ENCODE measurements at places on chromosomes 7 and 10.

DNA sequence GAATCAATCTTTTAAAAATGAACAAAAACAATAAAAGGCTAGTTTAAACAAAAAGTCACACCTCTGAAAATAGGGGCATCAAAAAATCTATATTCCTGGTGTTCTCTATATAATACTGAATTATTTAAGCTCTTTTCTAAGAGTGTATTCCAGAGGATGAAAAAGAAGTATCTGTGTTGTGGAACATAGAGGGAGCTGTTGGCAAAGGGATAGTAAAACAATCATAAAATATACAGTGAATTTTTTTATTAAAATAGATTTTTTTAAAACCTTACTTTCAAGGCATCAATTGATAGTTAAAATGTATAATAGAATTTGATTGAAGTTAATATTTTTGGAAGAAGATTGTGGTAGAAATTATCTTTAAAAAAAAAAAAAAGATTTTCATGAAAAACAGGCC lies 1409.1 kb upstream of the CELF2 start:
- DNase-seq = no peak

GRCh38 chr10:123704812-123705211 lies 38.7 kb downstream of the GPR26 start:
- DNase-seq = no peak

GRCh38 chr10:128051548-128051947 lies 74.7 kb downstream of the MKI67 start:
- no peak for DNase-seq

GRCh38 chr10:75286901-75287300 lies 51.1 kb upstream of the COMTD1 start:
- no peak for DNase-seq

GRCh38 chr7:42736931-42737330 lies 174.9 kb downstream of the C7orf25 start:
- no peak for DNase-seq

DNA sequence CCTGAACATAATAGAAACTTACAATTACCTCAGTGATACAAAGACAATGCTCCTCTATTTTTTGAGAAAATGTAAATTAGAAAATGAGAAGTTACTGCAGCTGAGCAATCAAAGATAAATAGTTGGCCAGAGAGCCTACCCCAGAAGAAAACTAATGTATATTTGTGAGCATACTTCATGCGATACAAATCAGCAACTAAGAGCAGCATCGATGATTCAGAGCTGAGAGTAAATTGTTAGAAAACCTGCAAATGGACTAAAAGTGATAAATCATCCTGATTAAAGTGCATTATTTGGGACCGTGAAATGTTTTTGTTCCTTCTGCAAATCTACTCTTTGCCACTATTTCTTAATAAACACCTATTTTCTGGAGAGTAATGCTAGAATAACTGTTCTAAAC lies 285.7 kb downstream of the PPP1R3A start:
- DNase-seq = no peak

DNA sequence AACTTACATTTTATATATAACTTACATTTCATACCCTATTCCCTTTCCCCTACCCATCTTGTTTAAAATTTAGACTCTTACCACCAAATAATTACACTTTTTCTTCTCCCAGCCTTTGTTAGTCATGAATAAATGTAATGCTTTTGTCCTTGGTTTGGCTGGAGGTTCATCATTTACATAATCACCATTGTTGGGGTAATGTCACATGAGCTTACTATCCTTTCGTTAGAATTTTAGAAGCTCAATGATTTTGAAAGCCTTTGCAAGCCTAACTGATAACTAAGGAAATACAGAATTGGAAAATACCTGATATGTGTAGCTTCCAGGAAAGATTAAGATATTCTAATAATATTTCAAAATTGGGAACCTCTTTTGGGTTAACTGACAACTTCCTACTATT lies 171.7 kb downstream of the PLXDC2 start:
- DNase-seq = no peak

DNA sequence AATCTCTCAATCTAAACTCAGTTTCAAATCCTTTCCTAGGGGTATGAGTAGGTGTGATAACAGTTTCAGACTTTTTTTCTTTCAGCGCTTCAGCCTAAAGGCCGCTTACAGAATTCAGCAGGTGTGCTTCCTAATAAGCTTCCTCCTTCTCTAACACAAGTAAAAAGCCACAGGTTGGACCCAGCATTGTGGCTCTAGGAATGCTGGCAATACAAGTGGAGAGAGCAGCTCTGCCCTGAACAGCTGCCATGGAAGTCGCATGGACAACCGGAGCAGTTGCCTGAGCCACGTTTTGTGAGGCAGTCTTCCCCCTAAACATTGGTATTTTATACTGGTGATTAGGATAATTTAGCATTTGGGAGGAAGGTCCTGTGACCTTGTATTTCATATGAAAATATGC lies 83.5 kb downstream of the ST7 start:
- DNase-seq = no peak

- DNase-seq = no peak
Observed at GRCh38 chr7:78055001-78055573, 256.5 kb downstream of the PHTF2 start.

DNA sequence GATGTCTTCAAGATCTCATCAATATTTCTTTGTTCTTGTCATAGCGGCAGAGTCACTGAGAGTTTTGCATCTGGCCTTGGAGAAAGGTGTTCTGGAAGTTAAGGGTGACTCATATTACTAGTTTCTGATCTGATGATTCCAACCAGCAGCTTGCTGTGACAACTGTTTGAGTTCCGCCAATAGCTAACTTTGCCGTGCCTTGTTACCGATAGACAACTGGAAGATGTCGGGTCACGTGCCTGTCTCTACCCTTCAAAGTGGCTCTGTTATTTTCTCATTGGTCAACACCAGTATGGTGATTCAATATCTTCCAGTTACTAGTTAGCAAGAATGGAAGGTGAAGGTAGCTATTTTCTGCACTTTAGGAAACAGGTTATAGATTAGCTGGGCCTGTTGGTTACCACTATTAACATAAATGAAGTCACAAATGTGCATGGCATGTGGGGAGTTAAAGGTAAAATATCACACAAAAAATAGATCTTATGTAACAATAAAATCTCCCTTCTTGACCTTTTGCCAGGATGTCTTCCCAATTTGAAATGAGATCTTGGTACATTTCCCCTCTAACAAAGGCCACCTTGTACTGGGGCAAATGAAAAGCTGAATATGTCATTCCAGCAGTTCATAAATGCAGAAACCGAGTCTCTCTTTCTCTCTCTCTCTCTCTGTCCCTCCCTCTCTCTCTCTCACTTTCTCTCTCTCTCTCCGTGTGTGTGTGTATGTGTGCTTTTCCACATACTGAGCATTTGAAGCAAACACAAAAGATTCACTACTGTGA lies 2.6 kb upstream of the MGAM2 start:
- no peak for DNase-seq

DNA sequence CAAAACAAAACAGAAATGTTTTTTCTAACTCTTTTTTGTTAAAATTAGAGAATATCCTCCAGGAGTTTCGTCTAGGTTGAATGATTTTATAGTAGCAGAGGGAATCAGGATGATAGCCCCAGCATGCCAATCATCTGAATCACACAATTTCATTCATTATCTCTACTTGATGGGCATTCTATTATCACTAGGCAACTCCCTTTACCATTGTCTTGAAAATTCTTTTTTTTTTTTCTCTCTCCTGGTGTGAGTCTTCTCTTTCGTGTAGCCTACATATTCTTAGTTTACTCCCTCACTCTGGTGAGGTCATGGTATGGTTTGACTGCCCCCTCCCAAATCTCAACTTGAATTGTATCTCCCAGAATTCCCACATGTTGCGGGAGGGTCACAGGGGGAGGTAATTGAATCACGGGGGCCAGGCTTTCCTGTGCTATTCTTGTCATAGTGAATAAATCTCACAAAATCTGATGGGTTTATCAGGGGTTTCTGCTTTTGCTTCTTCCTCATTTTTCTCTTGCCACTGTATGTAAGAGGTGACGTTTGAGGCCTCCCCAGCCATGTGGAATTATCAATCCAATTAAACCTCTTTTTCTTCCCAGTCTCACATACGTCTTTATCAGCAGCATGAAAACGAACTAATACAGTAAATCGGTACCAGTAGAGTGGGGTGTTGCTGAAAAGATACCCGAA lies 105.0 kb downstream of the OTUD1 start:
- peak; percentile 6 for DNase-seq

DNA sequence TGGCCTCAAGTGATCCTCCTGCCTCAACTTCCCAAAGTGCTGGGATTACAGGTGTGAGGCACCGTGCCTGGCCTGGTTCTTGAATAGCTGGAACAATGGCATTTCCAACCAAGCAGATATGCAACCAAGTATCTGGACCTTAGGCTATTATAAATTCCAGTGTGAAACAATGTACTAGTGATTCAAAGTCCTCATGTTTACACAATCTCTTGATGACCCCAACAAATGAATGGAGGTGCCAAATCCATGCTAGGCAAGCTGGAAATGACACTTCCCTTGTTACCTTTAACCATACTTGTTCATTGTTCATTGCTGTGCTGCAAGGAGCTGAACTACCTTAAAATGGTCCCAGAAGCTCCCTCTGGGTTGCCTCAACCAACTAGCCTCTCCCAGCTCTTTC lies 282.2 kb upstream of the KLF14 start:
- no peak for DNase-seq

DNA sequence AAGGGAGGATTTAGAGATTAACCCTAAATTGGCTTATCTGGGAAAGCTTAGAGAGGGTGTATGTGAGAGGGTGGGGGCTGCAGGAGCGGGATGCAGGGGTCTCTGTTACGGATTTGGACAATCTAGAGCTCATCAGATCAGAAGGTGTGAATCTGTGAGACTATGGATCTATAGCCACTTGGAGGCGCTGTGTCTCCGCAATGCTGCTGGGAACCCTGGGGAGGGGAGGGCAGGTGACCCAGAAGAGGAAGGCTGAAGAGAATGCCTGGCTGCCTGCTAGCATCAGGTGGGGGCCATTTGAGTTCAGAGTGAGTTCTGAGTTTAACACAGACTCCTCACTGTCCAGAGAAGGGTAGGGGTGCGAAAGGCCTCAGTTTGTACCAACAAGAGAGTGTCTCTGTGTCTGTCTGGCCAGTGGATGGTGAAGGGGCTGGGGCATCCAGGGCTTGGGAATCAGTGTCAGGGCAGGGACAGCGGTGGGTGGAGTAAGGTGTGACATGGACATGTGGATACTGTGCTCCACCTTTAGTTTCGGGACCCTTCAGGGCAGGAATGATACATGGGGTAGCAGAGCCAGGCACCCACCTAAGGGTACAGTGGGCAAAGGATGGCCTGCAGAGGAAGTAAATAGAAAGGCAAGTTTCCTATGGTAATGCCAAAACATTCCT lies 187.3 kb upstream of the PRSS58 start:
- DNase-seq = peak; percentile 62

GRCh38 chr7:99252166-99252895 lies 20.3 kb upstream of the MYH16 start:
- DNase-seq = no peak

- DNase-seq = no peak
Observed at GRCh38 chr10:124820121-124820520, 18.5 kb downstream of the ABRAXAS2 start.

- DNase-seq = no peak
Observed at GRCh38 chr10:44258019-44258418, 126.9 kb downstream of the CXCL12 start.

DNA sequence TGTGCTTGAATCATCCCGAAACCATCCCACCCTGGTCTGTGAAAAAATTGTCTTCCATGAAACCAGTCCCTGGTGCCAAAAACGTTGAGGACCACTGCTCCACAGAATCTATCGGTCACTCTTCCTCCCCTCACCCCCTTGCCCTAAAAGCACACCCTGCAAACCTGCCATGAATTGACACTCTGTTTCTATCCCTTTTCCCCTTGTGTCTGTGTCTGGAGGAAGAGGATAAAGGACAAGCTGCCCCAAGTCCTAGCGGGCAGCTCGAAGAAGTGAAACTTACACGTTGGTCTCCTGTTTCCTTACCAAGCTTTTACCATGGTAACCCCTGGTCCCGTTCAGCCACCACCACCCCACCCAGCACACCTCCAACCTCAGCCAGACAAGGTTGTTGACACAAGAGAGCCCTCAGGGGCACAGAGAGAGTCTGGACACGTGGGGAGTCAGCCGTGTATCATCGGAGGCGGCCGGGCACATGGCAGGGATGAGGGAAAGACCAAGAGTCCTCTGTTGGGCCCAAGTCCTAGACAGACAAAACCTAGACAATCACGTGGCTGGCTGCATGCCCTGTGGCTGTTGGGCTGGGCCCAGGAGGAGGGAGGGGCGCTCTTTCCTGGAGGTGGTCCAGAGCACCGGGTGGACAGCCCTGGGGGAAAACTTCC lies 784 bp upstream of the SERPINE1 start:
- no peak for DNase-seq

DNA sequence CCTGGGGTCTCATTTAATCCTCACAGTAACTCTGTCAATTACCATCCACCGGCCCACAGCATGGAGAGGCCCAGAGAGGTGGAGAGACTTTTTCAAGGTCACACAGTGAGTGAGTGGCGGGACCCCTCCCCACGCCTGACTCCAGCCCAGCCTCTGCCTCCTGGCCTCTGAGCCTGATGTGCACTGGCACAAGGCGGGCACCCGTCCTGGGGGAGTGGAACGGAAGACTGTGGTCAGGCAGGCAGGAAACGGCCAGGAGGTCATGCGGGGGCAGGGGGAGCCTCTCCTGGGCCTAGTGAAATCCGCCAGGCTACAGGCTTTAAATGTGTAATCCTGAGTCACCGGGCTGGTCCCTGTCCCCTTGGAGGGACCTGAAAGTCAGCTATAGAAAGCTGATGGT lies 32.2 kb downstream of the ZCCHC24 start:
- DNase-seq = no peak

GRCh38 chr7:134028853-134029252 lies 98.3 kb upstream of the LRGUK start:
- DNase-seq = no peak

- DNase-seq = no peak
Observed at GRCh38 chr10:68516766-68517165, 10.6 kb downstream of the SLC25A16 start.

DNA sequence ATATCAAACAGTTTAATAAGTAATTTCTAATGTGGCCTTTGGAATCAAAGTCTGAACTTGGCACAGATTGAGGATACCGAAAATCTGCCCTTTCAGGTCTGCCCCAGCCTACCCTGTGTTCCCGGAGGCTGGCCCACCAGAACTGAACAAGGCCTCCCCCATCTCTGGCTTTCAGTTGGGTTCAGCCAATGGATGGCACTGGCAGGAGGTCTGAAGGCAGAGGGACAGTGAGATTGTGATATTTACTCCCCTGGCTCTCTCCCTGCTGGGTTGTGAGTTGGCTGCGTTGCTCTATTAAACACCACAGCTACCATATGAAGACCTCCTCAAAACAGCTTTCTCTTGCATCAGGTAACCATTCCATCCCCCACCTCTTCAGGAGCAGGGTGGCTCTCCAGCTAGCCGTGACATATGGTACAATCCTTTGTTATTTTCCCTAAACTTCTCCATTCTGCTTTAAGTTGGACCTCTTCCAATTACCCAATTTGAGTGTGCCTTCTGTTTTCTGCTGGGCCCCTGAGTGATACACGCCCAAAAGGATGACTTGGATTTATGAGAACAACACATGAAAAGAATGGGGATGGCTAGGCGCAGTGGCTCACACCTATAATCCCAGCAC lies 28.1 kb downstream of the DNMBP start:
- DNase-seq = no peak

GRCh38 chr10:69022611-69023010 lies 34.0 kb downstream of the KIFBP start:
- DNase-seq = no peak

Data from GDM1 (cell line).